ENCODE measurements at places on chromosomes 2 and 18. TPM values are rescaled to one million over a fixed set of nuclear protein-coding genes. Genes with fewer than 3 reads are reported as not detected.

SLC9A4 gene
- total RNA-seq: 0.09 TPM

TUBA3E gene
- not detected for total RNA-seq

GAREM2 gene
- total RNA-seq: 5.9 TPM

OTOS gene
- total RNA-seq: not detected

DNA sequence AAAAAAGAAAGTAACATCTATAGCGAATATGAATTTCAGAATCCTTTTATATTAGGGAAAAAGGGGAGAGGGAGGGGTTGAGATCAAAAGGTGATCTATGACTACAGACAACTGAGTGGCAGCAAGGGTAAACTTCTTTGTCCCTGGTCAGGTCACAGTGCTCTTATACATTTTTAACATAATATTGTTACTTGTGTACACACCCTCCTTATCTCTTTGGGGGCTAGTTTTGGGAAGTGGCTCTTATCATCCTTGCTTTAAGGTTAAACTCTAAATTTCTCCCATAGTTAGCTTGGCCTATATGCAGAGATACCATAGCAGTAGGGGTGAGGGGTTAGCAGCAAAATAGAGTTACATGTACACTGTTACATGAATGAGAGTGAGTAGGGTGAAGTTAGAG, 31.6 kb upstream of the ATG16L1 start:
- no peak for DNase-seq

DNA sequence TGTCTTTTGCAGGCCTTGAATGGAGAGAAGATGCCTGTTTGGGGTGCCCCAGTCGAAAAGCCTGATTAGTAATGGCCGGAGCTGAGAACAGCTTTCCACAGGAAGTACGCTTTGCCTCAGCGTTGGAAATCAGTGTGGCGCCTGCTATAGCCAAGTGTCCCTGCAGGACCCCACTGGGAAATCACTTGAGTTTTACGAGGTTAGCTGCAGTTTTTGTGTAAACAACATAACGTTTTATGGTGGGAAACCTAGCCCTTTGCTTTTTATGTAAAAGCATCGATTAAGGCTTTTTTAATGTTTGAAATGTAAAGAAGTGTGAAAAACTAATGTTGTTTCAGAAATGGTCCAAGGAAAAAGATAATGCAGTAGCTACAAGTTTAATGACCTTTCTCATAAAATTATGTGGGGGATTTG, 234.2 kb downstream of the TTC32 start:
- DNase-seq: no peak

DNA sequence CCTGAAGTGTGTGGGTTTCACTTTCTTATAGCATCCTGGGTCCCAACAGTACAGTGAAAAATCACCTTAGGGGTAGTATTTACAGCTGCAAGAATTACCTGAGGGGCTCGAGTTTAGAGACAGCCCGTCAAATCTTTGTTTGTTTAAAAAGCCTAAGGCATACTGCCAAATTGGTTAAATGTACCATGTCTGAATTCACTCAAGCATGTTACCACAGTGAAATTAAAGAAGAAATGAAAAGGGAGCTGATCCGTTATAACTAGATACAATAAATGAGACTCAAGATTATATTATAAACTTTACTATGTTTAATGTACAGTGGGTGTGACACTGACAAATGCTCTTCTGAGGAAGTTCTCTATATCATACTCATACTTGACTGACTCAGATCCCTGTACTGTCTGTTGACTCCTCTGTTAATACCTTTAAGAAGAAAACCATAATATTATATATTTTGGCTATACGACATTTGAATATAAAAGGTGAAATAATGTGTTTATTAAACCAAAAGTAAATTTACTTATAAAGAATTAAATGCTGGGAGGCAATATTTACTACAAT, 107.3 kb downstream of the TMEFF2 start:
- no peak for DNase-seq

DNA sequence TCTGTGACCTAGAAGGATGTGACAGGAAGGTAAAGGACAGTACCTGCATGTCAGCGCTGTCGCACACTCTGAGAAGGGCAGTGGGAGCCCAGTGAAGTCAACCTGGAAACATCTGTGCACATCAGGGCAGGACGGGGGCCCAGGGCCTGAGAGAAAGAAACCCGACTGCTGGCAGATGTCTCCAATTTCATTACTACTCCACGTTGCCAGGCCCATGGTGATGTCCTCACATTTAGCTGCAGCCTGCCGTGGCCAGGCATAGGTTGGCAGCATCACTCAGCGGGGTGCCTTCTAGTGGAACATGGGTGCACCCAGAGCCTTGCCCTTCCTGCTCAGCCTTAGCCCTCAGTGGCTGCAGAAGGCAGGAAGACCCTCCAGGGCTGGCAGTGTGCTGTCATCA, 72.3 kb upstream of the FOSL2 start:
- DNase-seq: no peak

- no peak for DNase-seq
Measured at GRCh38 chr2:32977228-32977758, 30.5 kb downstream of the LTBP1 start.

All from activated T-helper 2 cell treated with anti-CD3 and anti-CD28 coated beads, Interferon-gamma antibody, Interleukin-2, Interleukin-4, amounts not matched to agents 10 μg/mL and 5 μg/mL and 100 μg/mL, durations not matched to agents 14 hours and 24 hours and 36 hours (primary cell).